ENCODE measurements at places on chromosomes 13 and 19. TPM values are rescaled to one million over a fixed set of nuclear protein-coding genes. Genes with fewer than 3 reads are reported as not detected.
A peak's percentile ranks its signal among the peaks of the same experiment; 100 is the strongest.

- H3K36me3 ChIP-seq: no peaks in the 10 kb centered on the region
- no peaks in the 10 kb centered on the region for H3K4me1 ChIP-seq
- DNase-seq: no peak
- H3K27me3 ChIP-seq: no peaks in the 10 kb centered on the region
These were observed 1339.4 kb downstream of the EFNB2 start for GRCh38 chr13:105196052-105196451.

GRCh38 chr13:45162821-45163220, 38.0 kb downstream of the KCTD4 start:
- H3K4me3 ChIP-seq: no peak overlapping the region
- DNase-seq: no peak
- no peaks in the 10 kb centered on the region for H3K27me3 ChIP-seq
- peak overlapping the region; percentile 66 for H3K27ac ChIP-seq
- no peaks in the 10 kb centered on the region for H3K36me3 ChIP-seq

- H3K36me3 ChIP-seq: no peaks in the 10 kb centered on the region
- H3K27me3 ChIP-seq: no peaks in the 10 kb centered on the region
- H3K27ac ChIP-seq: no peak overlapping the region
These were observed 1.6 kb downstream of the DACT3 start for GRCh38 chr19:46659151-46660007.

DNA sequence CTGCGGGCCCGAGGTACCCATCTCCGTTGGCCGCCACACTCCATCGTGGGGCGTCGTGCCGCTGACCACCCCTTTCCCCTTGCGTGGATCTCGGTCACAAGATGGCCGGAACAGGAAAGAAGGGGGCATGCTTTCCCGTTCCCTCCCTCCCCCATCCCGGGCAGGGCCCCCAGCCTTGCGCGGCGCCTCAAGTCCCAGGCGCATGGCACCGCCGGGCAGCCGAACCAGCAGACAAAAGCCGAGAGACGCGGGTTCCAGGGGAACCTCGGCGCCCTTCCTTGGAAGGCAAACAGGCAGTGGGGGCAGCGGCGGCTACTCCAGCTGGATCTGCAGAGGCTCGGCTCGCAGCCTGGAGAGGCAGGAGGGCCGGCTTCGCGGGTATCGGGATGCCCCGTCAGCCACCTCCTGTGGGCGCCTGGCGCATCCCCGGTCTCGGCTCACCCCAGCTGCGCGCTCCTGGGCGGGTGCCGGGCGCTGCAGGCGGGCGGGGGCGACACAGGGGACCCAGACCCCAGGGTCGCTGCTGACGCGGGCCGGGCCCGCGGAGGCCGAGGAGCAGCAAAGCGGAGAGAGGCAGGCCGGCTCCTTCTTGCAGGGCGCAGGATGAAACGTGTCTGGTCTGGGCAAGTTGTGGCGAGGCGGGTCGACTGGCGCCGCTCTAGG, 439 bp downstream of the DZIP1 start:
- no peaks in the 10 kb centered on the region for H3K4me1 ChIP-seq
- no peaks in the 10 kb centered on the region for H3K36me3 ChIP-seq
- no peaks in the 10 kb centered on the region for H3K27me3 ChIP-seq
- H3K27ac ChIP-seq: no peak overlapping the region

- DNase-seq: peak; percentile 23
- H3K4me1 ChIP-seq: no peaks in the 10 kb centered on the region
- no peaks in the 10 kb centered on the region for H3K36me3 ChIP-seq
- no peak within 1 kb of the TSS for H3K4me3 ChIP-seq
- peaks cover 7% of the 10 kb centered on the region for H3K27me3 ChIP-seq
- no peak within 1 kb of the TSS for H3K27ac ChIP-seq
These were observed at the start of gene ATP8A2 for GRCh38 chr13:25371875-25372283. Gene ATP8A2 (plus strand): TSS chr13:25371974. CDS start chr13:25372213, 239 bp downstream.

URAD gene
- not detected for total RNA-seq

KLF5 gene
- 2.7 TPM for total RNA-seq

CPT1C gene
- 2.7 TPM for total RNA-seq

TBXA2R gene
- 16.5 TPM for total RNA-seq

All from adrenal gland (tissue), 19 donors.